Activated naive CD4-positive, alpha-beta T cell treated with Interleukin-2 at 50 U/mL for 16 hours (primary cell): ENCODE measurements at places on chromosomes 6 and 20.

DNA sequence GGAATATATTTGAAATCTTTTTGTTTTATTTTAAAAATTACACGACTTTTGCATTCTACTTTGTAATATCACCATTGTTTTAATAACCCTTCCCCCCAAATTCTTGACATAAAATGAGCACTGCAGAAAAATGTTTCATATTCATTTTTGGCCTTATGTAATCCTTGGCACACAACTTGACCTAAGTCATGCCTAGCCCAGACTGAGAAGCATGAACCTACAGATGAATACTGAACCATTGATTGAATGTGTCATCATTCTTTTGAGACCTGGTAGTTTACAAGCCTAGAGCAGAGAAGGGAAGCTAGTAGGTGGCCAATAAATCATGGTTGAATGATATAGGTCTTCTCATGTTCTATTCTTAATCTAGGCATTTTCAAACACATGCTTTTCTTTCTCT lies 89.4 kb upstream of the EDN1 start:
- DNase-seq, result no peak

DNA sequence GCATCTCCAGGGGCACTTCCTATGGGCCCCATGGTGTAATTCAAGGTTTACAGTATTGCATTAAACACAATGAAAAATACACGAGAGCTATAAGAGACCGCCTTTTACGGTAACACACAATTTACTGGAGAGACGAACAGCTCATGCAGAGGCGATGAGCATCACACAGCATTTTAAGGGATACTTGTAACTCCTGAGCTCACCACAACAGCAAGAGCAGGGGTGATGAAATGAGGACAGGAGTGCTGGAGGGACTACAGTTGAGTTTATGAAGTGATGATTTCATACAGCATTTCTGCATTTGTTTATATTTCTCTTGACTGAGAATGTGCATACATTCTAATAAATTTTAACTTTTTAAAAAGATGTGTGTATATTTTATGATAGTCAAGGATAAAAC lies 113.9 kb downstream of the WDR27 start:
- DNase-seq, result no peak

- no peak for DNase-seq
Observed at GRCh38 chr6:147158881-147159280, 45.3 kb upstream of the STXBP5 start.

- no peak for DNase-seq
Observed at GRCh38 chr20:19566226-19566945, 191.7 kb upstream of the RIN2 start.

DNA sequence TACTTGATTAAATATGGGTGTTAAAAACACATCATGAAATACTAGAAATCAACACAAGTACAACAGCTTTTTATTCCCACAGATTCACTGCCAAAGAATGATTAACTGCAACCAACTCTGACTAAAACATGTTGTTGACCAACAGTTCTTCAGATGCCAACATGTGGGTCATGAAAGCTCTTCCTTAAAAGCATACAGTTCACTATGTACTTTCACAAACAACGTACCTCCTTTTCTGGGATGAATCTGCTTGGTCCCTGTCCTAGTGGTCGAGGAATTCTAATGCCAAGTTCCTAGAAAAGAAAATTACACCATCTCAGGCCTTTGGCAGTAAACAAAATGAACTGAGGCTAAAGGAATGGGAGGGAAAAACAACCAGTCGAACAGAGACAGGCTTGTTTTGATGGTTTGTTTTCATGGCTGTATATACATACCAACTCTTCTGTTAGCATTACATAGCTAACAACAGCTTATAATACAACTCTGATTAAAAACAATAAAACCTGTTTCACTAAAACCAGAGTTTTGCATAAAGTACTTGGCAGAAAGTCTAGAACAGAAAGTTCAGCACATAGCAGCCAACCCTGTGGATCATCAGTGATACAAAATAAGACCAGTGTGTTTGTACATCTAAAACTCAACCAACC lies 92.5 kb downstream of the SESN1 start:
- no peak for DNase-seq

GRCh38 chr6:10557913-10558312 lies 36.8 kb downstream of the GCNT2 start:
- DNase-seq, result no peak

DNA sequence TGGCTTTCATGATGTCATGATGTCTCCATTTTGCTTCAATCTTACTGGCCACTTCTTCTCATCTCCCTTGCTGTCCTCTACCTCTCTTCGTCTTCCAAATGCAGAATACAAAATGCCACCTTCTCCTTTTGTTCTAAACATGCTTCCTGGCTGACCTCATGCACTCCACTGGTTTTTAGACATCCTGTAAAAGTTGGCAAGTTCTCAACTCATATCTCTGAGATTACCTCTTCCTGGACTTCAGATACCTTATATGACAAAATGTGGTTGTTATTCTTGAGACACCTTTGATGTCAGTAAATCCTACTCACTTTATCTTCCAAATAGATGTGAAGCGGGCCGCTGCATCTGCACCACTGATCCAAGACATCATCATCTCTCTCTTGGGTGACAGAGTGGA lies 212.7 kb upstream of the FOXA2 start:
- no peak for DNase-seq

DNA sequence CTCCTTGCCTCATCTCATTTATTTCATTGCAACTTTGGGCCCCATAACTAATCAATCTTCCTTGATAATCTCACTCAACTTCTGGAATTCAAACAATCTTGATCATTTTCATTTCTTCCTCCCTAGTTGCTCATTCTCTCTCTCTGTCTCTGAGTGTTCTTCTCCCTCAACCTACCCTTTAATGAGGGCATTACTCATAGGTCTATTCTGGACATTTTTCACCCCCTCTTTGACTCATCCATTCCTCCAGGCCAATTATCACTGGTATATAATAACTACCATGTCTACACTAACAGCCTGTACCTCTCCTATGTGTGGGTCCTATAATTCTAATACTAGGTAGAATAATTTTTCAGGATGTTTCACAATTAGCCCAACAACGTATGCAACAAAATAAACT lies 78.8 kb downstream of the COL21A1 start:
- DNase-seq, result no peak

DNA sequence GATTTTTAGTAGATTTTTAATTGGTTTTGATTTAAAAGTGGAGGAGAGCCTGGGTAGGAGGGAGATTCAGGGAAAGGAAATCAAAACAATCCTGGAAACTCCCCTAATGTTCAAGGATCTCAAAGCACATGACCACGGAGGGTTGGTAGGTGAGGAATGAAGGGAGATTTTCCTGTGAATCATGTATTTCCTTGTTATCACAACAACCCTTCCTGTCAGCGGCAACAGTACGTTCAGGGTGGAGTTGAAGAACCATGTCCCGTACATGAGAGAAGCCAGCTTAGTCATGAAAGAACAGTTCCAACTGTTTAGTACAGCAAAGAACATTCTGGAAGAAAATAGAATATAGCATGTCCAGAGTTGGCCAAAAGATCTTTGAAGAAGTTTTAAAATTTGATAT lies 79.4 kb upstream of the SCAF8 start:
- DNase-seq, result no peak

DNA sequence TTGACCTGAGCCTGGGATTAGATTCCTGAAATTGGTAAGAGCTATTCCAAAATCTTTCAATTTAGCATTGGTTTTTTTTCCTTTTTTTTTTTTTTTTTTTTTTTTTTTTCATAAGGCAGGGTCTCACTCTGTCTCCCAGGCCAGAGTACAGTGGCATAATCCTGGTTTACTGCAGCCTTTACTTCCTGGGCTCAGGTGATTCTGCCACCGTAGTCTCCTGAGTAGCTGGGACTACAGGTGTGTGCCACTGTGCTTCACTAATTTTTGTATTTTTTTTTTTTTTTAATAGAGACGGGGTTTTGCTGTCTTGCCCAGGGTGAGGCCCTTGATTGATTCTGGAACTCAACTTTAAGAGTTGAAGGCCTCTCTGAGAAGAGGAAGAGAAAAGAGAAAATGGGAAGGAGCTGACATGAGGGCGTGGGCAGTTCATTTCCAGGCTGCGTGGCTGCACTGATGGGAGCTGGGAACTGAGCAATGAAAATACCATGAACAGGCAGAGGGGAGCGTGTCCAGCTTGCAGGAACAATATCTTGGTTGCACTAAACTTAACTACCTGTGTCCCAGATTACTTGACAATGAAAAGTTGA lies 24.6 kb downstream of the KDM1B start:
- DNase-seq, result no peak

DNA sequence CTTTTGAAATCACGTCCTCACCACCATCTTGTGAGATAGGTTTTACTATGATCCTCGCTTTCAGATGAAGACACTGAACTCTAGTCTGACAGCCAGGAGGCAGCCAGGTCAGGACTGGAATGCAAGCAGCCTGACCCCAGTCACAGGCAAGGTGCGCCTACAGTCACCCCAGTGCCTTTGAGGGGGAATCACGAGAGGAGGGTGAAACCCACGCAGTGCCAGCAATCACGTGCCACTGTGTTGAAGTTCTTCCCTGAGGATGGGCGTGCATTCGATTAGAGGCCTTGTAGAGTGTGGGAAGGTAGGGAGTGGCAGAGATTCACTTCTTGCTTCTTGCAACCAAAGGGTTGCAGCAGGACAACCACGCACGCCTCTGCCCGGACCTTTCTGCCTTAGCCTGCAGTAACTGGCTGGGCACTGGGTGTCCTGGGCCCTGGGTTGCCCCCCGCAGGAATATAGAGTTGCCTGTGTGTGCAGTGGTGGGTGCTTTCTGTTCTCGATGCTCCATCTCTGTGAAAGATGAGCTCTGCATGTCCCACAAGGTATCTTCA lies 33.7 kb upstream of the IRF4 start:
- DNase-seq, result no peak

DNA sequence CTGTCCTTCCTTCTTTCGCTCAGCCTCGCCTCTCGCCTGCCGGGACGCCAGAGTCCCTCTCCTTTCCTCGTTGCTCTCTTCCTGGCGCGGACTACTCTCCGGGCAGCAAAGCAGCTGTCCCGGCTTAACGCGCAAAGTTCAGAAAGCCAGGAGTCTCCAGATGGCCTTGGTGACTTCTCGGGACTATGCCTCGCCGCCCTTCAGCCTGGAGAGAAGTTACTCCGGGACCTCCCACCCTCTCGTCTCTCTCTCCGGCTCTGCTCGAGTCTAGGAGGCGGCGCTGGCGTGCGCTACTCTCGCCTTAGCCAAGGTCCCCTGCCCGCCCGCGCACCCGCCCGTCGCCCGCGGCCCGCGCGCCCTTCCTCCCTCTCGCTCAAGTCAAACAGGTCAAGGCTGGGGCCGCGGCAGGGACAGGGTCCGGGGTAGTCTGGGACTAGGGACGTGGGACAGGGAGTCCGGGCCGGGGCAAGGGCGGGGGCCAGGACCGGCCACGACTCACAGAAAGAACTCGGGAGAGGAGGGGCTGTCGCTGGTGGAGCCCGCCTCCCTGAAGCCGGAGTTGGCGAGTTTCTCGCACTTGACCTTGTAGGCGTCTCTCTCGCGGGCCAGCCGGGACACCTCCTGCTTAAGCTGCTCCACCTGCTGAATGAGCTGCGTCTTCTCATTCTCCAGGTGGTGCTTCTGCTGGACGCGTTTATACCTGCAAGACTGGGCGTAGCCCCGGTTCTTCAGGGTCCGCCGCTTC lies 1.5 kb downstream of the MAFB start:
- no peak for DNase-seq

GRCh38 chr20:10306440-10307358 lies 88.1 kb downstream of the SNAP25 start:
- DNase-seq, result no peak

GRCh38 chr20:19110881-19111460 lies 101.5 kb upstream of the SLC24A3 start:
- DNase-seq, result no peak

GRCh38 chr6:40825102-40825501 lies 213.9 kb downstream of the UNC5CL start:
- DNase-seq, result no peak

DNA sequence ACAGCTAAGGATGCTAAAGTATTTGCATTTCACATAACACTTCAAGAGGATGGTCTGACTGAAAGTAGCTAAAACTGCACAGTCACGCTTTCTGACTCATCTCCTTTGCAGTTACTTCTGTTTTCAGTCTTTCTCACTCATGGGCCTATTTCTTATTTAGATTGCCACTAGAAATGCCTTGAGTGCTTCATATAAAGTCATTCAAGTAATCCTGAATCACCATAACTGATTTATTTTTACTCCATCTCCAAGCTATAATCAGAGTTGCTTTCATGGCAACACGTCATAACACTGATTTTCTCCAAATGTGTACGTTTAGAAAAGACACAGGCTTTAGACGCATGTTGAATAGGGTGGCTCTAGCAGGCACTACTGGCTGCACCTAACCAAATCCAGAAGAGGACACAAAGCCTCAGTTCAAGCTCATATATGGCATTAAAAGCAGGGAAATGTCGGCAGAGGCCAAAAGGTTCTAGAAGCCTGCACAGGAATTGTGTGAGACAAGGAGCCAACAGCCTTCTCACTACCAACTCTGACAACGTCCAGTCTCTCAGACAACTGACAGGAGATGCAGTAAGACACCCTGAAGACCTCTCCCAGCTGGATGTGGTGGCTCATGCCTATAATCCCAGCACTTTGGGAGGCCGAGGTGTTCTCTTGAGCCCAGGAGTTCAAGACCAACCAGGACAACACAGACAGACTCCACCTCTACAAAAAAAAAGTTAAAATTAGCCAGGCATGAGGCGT lies 64.1 kb upstream of the BEND6 start:
- DNase-seq, result peak; percentile 10

GRCh38 chr6:30915591-30915946 lies 1.5 kb downstream of the VARS2 start:
- no peak for DNase-seq

DNA sequence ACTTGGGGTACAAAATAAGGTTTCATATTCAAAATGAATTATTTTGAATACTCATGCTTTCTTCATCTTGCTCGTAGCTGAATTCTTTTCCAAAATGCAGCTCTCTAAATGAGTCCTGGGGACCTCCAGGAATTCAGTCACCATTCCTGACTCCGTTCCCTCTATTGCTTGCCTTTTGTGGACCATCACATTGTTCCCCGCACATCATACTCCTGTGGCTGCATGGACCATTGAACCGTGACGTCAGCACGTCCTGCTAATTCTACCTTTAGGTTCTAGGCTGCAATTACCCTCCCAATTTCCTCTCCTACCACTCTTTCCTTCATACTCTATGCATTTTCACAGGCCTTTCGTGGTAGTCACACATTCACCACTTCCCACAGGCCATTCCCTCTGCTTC lies 173.1 kb upstream of the ID4 start:
- DNase-seq, result no peak

DNA sequence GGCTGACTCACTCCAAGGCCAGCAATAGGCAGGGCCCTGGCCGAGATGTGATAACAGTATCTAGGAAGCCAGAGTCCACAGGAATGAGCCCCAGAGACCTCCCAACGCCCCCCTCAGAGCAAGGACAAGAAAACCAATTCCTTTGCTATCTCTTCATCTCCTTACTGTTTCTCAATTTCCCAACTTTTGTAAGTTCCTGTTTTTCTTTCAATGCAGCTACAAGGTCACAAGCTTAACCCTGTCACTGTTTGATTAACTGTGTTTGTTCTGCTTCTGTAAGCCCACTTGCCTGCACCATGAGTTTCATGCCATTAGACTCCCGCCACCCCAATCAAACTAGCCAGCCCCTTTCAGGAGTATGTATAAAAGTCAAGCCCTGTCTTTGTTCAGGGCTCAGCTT lies 3.5 kb downstream of the FKBP1C start:
- no peak for DNase-seq
